Fibroblast of lung (primary cell): ENCODE measurements at places on chromosomes 3 and 15. TPM values are rescaled to one million over a fixed set of nuclear protein-coding genes. Genes with fewer than 3 reads are reported as not detected.

Gene FAM174B
- polyA plus RNA-seq: 0.87 and 1.4 TPM in 2 replicates

Gene CSTA
- polyA plus RNA-seq: 0.61 and 1.1 TPM in 2 replicates

Gene GOLGB1
- polyA plus RNA-seq: 15.8 and 24.7 TPM in 2 replicates

Gene GOLGA8N
- 0.54 and 1.7 TPM in 2 replicates for polyA plus RNA-seq

Gene MRAS
- polyA plus RNA-seq: 35.3 and 43.2 TPM in 2 replicates

Gene CCDC32
- polyA plus RNA-seq: 15.6 and 20.7 TPM in 2 replicates

Gene GPR27
- not detected in 2 replicates for polyA plus RNA-seq

Gene ANKDD1A
- 3.2 and 8.2 TPM in 2 replicates for polyA plus RNA-seq

Gene PCOLCE2
- 4.8 and 16.1 TPM in 2 replicates for polyA plus RNA-seq

Gene NISCH
- 30.8 and 31.1 TPM in 2 replicates for polyA plus RNA-seq

Gene IGDCC3
- 0.15 TPM in 1 of 2 replicates, not detected in the other for polyA plus RNA-seq

Gene DCBLD2
- 195 and 197 TPM in 2 replicates for polyA plus RNA-seq

Gene RARB
- 2.3 and 13.3 TPM in 2 replicates for polyA plus RNA-seq

Gene ARPP21
- polyA plus RNA-seq: not detected in 2 replicates

Gene DUOXA1
- not detected in 2 replicates for polyA plus RNA-seq

Gene PPP1R14D
- polyA plus RNA-seq: not detected in 2 replicates
